ENCODE measurements at places on chromosomes 3 and 15.

DNA sequence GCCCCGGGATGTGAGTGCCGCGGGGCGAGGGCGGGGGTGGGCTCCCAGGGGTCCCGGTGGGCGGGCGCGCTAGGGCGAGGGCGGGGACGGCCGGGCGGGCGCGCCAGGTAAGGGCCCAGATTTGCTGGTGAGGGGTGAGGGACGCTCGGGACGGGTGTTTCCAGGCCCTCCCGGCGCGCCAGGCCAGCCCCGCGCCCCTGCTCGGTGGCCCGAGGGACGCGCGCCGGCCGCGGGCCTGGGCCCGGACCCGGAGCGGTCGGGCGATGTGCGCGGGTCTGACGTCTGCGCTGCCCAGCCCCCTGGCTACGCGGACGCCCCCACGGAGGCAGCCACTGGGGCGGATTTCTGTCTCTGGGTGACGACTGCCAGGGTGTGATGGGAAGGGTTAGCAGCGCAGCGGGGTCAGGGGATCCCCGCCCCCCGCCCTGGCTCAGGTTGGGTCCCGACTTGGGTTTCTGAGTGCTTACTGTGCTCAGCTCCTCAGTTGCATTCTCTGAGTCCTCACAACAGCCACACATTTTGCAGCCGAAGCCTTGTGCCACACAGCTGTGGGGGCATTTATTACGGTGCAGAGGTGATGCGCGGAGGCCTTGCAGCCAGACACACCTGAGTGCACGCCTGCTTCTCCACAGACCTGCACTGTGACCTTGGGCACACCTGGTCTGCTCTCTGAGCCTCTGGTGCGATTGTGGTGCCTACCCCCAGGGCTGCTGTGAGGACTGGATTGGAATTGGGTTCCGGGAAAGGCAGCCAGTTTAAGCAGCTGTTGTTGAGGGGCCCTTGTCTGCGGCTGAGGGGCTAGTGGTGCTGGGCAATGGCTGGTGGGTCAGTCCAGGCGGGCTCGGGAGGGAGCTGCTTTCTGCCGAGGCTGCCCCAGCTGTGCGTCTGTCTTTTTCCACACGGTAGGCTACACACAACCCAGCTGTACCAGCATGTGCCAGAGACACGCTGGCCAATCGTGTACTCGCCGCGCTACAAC lies 523 bp downstream of the HDAC11 start:
- DNase-seq = peak; percentile 39

- no peak for DNase-seq
Measured at GRCh38 chr3:70658513-70659310, 346.3 kb upstream of the MDFIC2 start.

DNA sequence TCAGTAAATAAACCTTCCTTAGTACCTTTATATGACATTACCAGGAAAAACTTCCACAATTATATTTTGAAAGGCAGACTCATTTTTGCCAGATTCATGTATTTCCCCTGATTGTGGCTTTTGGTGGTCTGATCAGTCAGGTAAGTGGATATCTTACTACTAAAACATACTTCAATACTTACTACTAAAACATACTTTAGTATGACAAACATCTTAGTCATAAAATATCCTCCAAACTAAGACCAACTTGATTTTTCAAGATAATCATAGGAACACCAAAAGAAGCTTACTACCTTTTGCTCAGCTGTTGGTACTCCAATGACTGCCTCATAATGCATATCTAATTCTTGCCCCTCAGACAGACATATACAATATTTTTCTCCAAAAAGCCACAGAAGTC lies 9.3 kb downstream of the TJP1 start:
- DNase-seq = no peak

- no peak for DNase-seq
Measured at GRCh38 chr3:172518929-172519640, 4.1 kb downstream of the TNFSF10 start.

DNA sequence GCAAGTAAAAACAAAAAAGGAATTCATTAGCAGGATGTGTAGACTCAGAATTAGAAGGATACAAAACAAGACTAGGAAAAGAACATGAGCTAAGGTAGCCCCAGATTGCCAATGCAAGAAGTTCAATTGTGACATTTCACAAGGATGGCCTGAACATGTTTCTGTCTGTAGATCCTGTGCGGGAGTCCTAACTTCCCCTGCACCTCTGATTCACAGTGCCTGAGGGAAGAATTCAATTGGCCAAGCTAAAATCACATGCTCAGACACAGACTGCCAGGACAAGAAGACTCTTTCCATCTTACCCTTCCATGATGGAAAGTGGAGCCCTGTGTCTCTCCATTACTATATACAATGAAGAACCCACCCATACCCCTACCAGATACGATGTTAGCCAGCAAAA lies 251.5 kb downstream of the KCNH8 start:
- DNase-seq = no peak

DNA sequence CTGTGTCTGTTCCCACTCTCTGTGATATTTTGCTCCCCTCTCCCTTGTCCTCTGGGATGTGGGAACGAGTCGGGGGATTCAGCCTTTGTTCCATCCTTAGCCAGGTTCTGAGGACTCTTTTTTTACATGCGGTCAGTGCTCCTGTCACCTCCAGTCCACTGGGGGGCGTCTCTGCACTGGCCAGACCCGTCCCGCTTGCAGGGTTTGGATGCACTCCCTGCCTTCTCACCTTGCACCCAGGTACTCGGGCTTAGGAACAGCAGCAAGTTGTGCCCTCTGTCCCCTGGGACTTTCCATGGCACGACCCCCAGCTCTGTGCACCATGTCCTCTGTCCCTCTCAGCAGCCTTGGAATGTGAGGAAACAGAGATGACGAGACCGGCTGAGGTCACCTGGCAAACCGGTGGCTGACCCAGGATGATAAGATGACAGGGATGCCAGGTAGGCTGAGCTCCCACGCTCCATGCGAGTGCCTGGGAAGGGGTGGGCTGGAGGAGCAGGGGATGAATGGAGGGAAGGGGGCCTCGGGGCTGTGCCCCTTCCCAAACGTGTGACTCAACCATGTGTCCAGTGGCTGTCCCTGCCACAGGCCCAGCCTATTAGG lies 27.3 kb upstream of the FGD5 start:
- DNase-seq = peak; percentile 28

Measured in stimulated activated CD4-positive, alpha-beta T cell treated with anti-CD3 and anti-CD28 coated beads, Interleukin-4, amount 100 ng/mL, for 1 hour (primary cell).